Left ventricle myocardium inferior (tissue), 1 donor: ENCODE measurements at places on chromosomes 16 and 17. TPM values are rescaled to one million over a fixed set of nuclear protein-coding genes. Genes with fewer than 3 reads are reported as not detected.

Gene RANBP10
- total RNA-seq, result 14.7 TPM

- no peaks in the 10 kb centered on the region for H3K27me3 ChIP-seq
- no peak overlapping the region for H3K4me3 ChIP-seq
- no peak overlapping the region for H3K27ac ChIP-seq
- H3K36me3 ChIP-seq, result no peaks in the 10 kb centered on the region
These were observed 169.1 kb downstream of the XYLT1 start for GRCh38 chr16:17301593-17302135.

Gene PRDM7
- not detected for total RNA-seq

Gene RNF166
- 14.2 TPM for total RNA-seq

DNA sequence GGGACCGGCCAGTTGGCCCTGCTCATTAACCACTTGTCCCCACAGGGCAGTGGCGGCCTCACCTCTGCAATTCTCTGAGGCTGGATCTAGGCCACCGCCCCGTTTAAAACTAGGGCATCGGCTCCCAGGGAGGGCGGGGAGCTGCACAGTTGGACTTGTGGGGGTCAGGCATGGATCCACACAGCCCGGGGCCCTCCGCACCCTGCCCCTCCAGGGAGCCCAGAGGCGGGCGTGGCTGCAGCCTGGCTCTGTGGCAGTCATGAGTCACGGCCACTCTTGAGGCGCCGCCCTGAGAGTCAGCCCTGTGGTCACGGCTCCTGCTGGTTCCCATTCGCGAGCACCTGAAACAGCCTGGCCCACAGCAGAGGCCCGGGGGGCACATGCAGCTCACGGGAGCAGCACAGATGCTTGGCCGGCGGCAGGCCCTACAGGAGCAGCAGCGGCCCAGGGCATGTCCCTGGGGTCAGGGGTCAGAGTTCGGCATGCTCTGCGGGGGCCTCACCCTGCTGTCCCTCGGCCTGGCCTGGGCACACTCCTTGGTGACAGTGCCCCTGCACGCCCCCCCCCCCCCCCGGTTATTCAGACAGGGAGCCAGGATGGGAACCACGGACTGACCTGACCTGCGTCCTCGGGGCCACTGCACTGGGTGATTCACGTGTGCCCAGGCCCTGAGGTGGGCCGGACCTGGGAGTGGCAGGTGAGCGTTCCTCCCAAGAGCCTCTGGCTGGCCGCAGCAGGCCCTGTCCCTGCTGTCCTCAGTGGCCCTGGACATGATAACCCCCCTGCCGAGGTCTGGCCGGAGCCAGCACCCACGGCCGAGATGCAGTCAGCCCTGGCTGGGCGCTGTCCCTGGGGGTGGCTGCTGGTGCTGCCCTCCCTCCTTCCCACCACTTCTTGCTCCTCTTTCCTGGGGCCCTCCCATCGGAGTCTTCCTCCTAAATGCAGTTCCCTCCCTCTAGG is 8.2 kb downstream of the CAPN15 start:
- no peaks in the 10 kb centered on the region for H3K27me3 ChIP-seq
- H3K27ac ChIP-seq, result no peak overlapping the region
- H3K36me3 ChIP-seq, result peaks cover 20% of the 10 kb centered on the region
- peaks cover 38% of the 10 kb centered on the region for H3K4me1 ChIP-seq
- H3K4me3 ChIP-seq, result no peak overlapping the region

DNA sequence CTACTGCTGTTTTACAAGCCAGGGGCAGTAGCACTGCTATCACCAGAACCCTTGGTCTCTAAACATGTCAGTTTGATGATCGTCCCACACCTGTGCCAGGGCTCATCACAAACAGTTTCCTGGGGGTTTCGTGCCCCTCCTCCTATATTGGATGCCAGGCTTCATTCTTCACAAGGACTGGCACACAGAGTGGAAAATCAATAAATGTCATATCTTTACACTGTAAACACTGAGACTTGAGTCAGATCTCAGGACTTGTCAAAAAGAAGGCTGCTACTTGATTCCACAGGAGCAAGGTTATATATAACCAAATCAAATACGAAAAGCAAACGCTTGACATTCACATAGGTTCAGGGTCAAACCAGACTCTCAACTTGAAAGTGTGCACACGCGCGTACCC is 39.3 kb upstream of the CLEC18B start:
- H3K27me3 ChIP-seq, result no peaks in the 10 kb centered on the region
- H3K4me1 ChIP-seq, result no peaks in the 10 kb centered on the region
- no peak overlapping the region for H3K27ac ChIP-seq

DNA sequence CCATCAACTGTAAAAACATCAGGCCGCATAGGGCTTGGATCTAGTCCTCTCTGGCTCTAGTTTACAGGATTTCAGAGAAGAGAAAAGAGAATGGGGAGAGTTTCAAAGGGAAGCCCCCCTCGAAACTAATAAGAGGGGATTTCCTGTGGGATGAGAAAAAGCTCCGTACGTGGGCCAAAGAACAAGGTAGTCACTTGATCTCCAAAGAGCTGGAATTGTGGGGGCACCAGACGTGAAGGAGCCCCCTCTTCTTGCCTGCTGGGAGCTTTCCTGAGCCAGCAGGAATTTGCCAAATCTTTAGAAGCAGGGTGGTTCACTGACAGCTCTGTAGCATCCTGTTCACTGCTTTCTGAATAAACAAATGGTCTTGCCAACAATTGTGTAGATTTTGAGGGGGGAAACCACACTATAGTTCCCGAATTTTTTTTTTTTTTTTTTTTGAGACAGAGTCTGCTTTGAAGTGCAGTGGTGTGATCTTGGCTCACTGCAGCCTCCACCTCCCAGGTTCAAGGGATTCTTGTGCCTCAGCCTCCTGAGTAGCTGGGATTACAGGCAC is 7.0 kb upstream of the TMIGD1 start:
- H3K4me3 ChIP-seq, result peak overlapping the region; percentile 24
- no peaks in the 10 kb centered on the region for H3K36me3 ChIP-seq
- DNase-seq, result no peak
- H3K4me1 ChIP-seq, result peaks cover 51% of the 10 kb centered on the region
- no peaks in the 10 kb centered on the region for H3K27me3 ChIP-seq

- H3K4me3 ChIP-seq, result no peak overlapping the region
- no peaks in the 10 kb centered on the region for H3K36me3 ChIP-seq
- H3K27me3 ChIP-seq, result peaks cover 4% of the 10 kb centered on the region
- DNase-seq, result no peak
- no peak overlapping the region for H3K27ac ChIP-seq
- H3K4me1 ChIP-seq, result no peaks in the 10 kb centered on the region
These were observed 128.1 kb downstream of the RGS9 start for GRCh38 chr17:65265276-65265675.

Gene MT3
- 4.1 TPM for total RNA-seq

Gene CCDC92B
- 0.16 TPM for total RNA-seq

DNA sequence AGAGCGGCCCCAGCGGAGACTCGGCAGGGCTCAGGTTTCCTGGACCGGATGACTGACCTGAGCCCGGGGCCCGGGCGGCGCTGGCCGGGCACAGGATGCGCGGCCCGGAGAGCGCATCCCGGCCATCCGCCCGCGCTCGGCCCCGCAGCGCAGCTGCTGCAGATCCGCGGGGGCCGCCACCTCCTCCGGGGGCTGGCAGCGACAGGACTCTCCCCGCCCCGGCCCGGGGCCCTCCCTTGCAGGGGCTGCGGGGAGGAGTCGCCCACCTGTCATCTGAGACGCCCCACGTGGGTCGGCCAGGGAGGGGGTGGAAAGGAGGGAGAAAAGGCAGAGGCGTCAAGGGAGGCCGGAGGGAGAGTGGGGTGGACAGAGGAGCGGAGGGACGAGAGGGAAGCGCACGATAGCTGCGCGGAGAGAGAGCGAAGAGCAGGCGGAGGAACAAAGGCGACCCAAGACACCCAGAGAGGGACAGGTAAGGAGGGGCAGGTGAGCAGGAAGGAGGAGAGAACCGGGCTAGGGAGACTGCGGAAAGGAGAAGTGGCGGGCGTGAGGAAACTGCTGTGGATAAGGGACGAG is 471 bp upstream of the PRKAR1A start:
- H3K36me3 ChIP-seq, result peaks cover 16% of the 10 kb centered on the region
- H3K27ac ChIP-seq, result peak overlapping the region; percentile 97
- peaks cover 77% of the 10 kb centered on the region for H3K4me1 ChIP-seq
- DNase-seq, result peak; percentile 85

DNA sequence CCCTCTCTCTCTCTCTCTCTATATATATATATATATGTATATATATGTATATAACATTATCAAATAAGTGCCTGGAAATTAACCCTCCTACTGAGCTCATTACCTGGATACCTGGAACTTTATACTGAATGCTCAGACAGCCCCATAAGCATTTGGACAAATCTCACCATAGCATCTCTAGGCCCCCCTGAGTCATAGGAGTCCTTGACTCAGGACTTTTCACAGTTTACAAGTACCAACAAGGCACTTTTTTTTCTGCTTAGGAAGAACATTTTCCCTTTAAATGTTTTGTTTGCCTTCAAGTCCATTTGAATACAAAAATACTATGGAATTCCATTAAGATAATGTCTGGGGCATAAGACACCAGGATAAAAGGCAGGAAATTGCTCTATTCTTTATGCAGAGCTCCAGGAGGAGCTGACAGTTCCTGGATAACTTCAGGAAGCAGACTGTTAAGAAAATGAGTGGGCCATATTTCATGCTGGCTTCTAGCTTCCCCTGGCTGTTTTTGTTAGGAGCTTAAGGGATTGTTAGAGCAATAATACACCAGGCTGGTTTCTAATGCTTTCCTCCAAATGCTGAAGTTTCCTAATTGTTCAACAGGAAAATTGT is 171.7 kb upstream of the ASIC2 start:
- no peaks in the 10 kb centered on the region for H3K4me1 ChIP-seq
- H3K4me3 ChIP-seq, result no peak overlapping the region
- H3K27me3 ChIP-seq, result peaks cover 42% of the 10 kb centered on the region
- DNase-seq, result no peak
- H3K36me3 ChIP-seq, result no peaks in the 10 kb centered on the region

DNA sequence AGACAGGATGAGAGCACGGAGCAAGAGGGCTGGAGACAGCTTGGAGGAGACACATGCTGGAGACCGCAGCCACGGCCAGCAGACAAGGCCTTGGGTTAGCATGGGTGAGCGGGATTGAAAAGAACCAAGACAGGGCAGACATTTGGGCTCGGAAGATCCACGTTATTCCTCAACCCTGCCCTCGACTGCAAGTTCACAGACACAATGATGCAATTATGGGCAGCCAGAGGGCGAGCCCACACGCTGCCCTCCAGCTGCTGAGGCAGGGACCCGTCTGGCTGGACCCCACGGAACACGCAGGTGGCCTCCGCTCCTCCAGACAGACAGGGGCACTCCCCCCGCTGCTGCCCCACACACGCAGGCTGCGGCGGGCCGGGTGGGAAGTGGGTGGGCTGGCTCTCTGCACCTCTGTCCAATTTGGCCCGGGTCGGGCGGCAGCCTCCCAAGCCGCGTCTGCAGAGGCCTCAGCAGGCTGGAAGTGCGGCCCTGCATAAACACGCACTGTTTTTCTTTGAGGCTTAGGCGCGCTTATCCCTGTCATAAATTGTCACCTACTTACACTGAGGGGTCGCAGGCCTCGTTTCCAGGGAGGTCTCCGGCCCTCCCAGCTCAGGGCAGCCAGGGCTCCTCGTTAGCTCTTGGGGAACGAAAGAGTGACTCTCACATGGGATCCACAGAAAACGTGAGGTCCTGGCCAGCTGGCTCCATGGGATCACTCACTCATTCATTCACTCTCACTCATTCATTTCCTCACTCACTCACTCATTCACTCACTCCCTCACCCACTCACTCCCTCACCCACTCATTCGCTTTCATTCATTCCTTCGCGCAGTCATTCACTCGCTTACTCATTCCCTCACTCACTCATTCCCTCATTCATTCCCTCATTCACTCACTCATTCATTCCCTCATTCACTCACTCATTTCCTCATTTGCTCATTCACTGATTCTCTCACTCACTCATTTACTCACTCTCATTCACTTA is 303.9 kb downstream of the C16orf95 start:
- H3K4me1 ChIP-seq, result no peaks in the 10 kb centered on the region
- peaks cover 6% of the 10 kb centered on the region for H3K27me3 ChIP-seq

DNA sequence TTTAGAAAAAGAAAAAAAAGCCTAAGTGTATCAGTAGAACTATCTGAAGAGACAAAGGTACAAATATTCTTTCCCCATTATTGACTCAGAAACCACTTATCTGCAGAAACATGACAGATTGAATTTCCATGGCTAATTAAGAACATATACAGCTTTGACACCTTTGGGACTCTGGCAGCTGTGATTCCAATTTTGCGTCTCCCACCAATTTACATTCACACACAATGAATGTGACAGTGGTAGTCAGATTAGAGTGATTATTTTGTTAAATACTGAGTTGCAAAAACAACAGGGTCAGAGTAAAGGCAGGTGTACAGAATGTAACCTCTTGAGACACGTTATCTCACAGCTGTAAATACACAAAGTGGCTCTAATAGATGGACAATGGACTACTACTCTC is 5.3 kb upstream of the PPM1D start:
- no peak overlapping the region for H3K4me3 ChIP-seq
- peaks cover 11% of the 10 kb centered on the region for H3K4me1 ChIP-seq
- no peaks in the 10 kb centered on the region for H3K36me3 ChIP-seq
- no peak overlapping the region for H3K27ac ChIP-seq
- H3K27me3 ChIP-seq, result no peaks in the 10 kb centered on the region

- peak within 1 kb of the TSS; percentile 72 for H3K4me3 ChIP-seq
- H3K27me3 ChIP-seq, result no peaks in the 10 kb centered on the region
- H3K36me3 ChIP-seq, result peaks cover 44% of the 10 kb centered on the region
These were observed at the start of gene RPL23 for GRCh38 chr17:38853292-38854219. Gene RPL23, minus strand, starts transcription at chr17:38853721. Its CDS starts 11 bp downstream, at chr17:38853710.

GRCh38 chr17:58538811-58539409 is 24.5 kb upstream of the MTMR4 start:
- no peaks in the 10 kb centered on the region for H3K27me3 ChIP-seq
- H3K36me3 ChIP-seq, result no peaks in the 10 kb centered on the region
- peaks cover 65% of the 10 kb centered on the region for H3K4me1 ChIP-seq
- H3K4me3 ChIP-seq, result peak overlapping the region; percentile 46
- peak overlapping the region; percentile 85 for H3K27ac ChIP-seq

DNA sequence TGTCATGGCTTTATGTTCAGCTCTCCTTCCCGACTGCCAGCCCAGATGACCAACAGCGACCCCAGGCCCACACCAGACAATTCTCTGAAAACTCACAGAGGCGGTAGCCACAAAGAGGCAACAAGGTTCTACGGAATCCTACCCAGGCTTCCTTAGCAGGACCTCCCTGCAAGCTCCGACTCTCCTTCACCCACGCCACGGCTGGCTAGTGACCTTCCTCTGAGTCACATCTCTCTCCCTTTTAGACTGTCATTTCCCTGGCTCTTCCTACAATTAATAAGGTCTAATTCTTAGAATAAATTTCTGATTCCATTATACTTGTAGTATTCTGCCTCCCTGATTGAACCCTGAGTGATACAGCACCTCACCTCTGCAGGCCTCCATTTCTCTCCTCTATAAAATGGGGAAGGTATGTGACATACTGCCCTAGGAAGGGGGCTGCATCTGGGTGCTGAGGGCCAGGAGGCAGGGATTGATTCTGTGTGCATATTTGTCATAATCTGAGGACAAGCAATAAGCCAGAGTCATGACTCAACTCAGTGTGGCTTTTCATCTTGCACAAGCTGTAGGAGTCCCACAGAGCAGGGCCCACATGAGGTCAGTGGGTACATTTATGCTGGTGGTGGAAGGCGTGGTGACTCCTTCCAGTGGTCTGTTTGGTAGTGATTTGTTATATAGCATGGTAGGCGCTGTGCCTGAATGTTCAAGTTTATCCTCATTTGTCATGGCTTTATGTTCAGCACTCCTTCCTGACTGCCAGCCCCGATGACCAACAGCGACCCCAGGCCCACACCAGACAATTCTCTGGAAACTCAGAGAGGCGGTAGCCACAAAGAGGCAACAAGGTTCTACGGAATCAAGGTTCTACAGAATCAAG is 46.2 kb downstream of the SMPD3 start:
- H3K36me3 ChIP-seq, result no peaks in the 10 kb centered on the region
- H3K4me1 ChIP-seq, result no peaks in the 10 kb centered on the region
- peaks cover 22% of the 10 kb centered on the region for H3K27me3 ChIP-seq
- no peak for DNase-seq

- H3K27ac ChIP-seq, result no peak overlapping the region
- H3K27me3 ChIP-seq, result no peaks in the 10 kb centered on the region
- DNase-seq, result no peak
- H3K4me1 ChIP-seq, result no peaks in the 10 kb centered on the region
These were observed 258.6 kb downstream of the IRX3 start for GRCh38 chr16:54027995-54028394.
